ENCODE measurements at places on chromosomes 7 and 10.

DNA sequence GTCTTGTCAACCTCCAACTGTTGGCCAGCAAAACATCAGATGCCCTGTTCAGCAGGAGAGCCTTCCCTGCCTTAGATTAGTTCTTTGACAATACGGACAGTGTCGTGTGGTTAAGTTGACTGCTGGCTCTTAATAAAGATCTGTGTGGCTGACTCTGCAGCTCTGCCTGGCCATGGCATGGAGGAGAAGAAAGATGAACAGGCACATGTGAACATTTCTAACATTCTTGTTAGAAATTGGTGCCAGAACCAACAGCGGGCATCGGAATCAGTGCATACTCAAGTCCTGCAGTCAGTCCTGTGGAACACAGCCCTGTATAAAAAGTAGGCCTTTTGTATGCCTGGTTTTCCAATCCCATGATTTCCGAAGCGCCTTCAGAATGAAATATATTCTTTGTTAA lies 455.6 kb downstream of the POM121L12 start:
- DNase-seq, result no peak

DNA sequence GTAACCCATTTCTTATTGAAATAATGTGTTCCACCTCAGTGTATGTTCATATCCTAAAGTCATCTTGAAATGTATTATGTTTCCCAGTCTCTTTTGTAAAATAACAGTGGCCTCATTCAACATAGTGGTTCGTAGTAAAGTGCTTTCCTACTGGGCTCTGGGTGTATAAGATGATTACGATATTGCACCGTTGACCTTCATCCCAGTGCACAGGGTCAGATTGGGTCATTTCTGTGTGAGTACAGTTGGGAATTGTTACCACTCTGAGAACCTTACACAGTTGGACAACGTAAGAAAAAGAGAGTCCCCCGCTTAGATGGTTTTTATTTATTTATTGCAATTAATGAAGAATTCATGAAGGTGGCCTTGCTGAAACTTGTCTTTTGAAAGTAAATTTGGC lies 135.6 kb downstream of the CHN2 start:
- DNase-seq, result no peak

DNA sequence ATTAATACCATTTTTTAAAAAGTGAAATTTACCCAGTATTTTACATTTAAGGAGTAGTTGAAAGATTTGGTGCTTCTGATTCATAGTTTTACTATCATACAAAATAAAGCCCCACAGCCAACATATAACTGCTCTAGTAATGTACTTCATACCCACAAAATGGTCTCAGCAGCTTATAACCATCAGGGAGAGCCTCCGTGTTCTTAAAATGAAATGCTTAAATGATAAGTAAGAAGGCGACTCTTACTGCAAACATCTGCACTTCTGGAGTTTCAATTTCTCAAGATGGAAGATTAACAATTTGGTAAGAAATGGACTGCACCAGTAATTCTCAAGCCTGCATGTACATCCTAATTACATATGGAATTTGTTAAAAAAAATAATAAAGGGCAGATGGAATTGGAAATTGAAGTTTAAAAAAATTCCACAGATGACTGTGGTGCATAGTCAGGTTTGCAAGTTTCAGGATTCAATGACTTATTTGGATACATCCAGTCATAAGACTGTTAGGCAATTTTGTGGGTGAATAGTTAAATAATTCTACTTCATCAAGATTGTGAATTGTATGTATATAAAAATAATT lies 461.0 kb downstream of the KIF20B start:
- no peak for DNase-seq

DNA sequence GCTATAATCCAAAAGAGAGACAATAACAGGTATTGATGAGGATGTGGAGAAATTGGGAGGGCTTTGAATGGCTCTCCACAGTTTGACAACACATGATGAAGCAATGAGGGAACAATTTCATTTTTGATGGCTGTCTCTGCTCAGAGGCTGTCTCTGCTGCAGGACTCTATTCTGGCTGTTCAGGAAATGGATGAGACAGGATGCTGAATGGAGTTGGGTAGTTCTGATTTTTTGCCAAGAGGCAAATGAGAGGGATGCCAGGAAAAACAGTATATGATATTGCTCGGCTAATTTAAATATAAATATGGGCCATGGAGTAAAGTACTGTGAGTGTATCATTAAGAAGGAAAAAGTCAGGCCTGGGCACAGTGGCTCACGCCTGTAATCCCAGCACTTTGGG lies 16.8 kb downstream of the APBB1IP start:
- no peak for DNase-seq

DNA sequence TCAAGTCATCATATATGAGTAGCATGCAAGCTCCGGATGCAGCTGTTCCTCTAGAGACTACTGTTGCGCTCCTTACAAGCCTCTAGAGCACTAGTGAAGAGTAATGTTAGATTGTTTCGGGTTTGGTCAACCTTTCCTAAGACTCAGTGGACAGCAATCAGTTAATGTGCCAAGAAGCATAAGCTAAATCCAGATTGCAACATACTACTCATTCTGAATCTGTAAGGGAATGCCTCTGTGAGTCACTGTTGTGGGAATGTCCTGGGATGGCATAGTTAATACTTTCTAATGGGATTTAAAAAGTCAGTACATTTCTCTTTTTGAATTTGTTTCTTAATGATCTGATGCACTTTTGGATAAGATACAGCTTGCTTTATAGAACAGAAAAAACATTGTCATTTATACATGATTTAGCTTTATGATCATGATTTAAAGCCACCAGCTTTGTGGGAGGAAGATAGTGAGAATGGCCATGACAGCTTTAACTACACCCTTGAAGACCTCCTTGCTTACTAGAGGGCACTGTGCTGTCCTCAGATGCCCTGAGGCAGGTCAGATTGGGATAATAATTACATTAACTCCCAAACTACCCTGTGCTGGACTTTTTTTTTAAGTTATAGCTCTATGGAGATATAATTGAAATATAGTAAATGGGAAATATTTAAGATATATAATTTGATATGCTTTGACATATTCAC lies 138.4 kb downstream of the SDK1 start:
- DNase-seq, result no peak

- DNase-seq, result no peak
Observed at GRCh38 chr10:124494046-124494807, 32.6 kb downstream of the LHPP start.

DNA sequence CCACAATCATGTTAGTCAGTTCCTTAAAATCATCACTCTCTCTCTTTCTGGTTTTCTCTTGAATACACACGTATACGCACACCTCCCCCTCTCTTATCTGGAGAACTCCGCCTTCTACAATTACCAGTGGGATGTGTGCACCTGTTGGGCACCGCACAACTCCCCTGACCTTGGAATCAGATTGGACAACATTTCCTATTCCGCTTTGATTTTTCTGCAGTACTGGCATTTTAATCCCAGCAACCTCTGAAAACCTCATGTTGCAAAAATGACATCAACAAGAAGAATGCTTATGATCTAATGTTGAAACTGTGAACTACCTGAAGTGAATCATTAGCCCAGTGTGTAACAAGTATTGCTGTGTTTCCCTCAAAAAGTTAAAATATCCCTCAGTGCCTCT lies 109.6 kb downstream of the KIAA1217 start:
- no peak for DNase-seq

DNA sequence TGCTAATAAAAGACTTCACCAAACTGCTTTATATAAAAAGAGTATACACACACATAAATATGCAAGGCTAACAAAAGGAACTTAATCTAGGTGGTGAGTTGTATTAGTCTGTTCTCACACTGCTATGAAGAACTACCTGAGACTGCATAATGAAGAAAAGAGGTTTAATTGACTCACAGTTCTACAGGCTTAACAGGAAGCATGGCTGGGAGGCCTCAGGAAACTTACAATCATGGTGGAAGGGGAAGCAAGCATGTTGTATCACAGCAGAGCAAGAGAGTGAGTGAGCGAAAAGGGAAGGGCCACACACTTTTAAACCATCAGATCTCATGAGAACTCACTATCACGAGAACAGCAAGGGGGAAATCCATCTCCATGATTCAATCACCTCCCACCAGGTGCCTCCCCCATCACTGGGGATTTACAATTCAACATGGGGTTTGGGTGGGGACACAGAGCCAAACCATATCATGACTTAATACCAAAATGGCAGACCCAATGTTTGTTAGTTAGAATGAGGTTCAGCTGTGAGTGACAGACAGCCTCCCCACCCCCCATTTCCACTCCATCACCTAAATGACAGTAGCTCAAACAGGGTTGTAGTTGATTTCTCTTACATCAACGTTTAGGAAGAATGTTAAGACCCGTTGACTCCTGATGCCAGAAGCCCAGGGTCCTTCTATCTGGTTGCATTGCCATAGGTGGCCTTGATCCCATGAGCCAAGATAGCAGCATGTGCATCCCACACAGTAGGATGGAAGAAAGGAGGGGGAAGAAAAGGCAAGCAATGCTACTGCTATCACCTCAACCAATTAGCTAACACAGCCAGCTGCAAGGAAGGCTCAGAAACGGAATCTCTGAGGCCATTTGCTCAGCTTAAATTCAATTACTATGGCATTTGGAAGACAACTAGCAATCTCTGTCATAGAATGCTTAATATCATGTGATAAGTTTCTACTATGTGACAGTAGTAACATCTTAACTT lies 77.0 kb downstream of the CCDC71L start:
- DNase-seq, result no peak

- no peak for DNase-seq
Observed at GRCh38 chr10:110017052-110017451, 9.3 kb downstream of the ADD3 start.

DNA sequence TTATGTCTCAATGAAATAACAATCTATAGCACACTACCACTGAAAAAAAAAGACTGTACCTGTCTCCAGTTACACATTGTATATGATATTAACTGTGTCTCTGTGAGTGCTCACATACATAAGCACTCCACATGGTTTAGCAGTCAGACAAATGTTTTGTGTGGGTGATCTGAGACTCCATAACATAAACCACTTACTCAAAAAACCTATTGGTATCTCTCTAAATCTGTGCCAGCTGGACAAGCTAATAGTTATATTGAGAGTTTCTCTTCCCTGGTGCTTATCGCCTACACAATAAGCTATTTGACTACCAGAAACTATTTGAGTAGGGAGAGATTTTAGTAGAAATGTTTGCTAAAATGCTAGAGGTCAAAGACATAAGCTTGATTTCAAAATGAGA lies 190.1 kb upstream of the AGR3 start:
- DNase-seq, result no peak

GRCh38 chr10:96359616-96360015 lies 814 bp upstream of the OPALIN start:
- no peak for DNase-seq

GRCh38 chr7:2165610-2166594 lies 66.8 kb downstream of the MAD1L1 start:
- DNase-seq, result no peak

- DNase-seq, result no peak
Observed at GRCh38 chr10:132737390-132738048, 48.4 kb downstream of the NKX6-2 start.

DNA sequence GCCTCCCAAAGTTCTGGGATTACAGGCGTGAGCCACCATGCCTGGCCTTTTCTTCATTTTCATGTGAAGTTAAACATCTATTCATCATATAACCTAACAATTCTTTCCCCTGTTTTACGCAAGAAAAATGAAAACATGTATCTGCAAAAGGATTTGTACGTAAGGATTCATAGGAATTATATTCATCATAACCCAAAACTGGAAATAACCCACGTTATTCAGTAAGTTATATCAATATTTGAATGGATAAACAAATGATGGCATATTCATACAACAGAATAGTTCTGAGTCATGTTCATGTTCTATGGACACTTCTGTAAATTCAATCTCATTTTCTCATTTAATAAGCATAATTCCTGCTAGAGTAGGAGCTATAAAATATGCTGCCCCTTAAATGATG lies 35.2 kb upstream of the CAV2 start:
- DNase-seq, result no peak

- DNase-seq, result no peak
Observed at GRCh38 chr7:133829336-133829897, 297.7 kb upstream of the LRGUK start.

DNA sequence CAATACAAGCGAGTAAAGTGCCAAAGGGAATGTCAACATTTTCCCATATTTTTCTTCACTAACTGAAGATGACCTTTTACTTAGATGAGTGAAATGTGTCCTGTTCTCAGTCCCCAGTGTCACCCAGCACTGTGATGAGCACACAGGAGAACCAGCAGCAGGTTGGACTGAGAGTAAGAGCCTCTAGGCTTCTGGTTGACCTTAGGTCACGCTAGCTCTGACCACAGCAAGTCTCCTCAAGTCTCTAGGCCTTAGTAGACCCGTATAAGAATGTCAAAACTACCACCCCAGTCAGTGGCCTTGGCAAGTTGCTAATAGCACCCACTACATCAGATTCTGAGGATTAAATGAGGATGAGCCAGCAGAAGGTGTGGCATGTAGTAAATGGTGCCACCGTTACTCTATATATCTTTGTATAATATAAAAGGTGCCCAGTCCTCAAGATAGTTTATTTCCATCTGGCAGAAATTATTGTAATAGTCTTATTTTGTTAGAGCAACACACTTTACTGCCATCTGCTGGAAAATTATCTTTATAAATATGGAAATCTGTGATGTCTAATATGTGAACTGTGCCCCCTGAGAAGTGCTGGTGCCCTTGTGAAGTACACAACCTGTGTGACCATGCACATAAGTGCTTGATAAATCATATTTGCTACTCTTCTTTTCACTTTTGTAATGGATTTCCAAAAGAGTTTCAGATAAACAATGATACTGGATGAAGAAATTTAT lies 75.7 kb downstream of the SPAG6 start:
- no peak for DNase-seq

DNA sequence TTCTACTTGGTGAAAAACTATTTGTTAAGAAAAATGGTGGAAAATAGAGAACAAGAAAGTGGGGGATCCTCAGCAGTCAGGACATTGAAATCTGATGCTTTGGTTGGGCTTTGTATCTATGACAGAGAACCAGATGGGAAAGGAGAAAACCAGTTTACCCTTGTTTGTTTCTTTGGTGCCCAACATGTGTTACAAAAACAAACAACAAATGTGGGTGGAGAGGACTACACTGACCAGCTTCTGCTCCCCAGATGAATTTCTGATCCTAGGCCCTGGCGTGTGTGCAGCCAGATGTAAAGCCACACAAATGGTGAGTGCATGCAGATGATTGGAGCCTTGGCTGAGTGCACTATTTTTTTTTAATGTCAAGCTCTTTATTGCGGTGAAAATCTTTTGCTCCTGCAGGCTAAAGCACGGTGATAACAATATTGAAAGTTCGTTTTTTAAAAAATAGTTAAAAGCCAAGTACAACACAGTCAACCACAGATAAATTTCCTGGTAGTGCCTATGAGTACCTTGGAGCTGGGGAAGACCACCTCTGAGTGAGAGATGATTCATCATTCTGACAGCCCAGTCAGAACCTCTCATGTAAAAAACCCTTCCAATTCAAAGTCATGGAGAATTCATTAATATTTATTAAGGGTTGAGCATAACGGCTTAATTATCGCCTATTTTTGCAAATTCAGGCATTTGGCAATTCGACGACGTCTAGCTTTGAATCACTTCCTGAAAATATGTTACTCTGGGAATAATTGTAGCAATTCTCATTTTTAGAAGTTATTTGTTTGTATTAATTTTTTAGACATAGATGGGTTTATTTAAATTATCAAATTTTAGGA lies 163.7 kb downstream of the AGMO start:
- DNase-seq, result no peak

GRCh38 chr7:23246555-23246954 lies at the start of gene GPNMB:
Gene GPNMB, plus strand, starts transcription at chr7:23246775. Its CDS starts 83 bp downstream, at chr7:23246858.
- DNase-seq, result no peak

All from effector memory CD8-positive, alpha-beta T cell (primary cell).